Skeletal muscle cell (primary cell): ENCODE measurements at places on chromosomes 7 and 10.

- DNase-seq: no peak
Measured at GRCh38 chr7:147523056-147523455, 1067.5 kb upstream of the C7orf33 start.

- no peak for DNase-seq
Measured at GRCh38 chr10:71132321-71132810, 80.0 kb upstream of the UNC5B start.

DNA sequence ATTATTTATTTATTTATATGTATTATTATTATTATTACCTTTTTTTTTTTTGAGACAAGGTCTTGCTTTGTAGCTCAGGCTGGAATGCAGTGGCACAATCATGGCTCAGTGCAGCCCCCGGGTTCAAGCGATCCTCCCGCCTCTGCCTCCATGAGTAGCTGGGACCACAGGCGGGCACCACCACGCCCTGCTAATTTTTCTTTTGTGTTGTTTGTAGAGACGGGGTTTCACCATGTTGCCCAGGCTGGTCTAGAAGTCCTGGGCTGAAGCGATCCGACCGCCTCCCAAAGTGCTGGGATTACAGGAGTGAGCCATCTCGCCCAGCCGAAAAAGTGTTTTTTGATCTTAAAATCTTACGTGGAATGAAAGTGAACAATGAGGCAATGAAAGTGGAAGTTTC is 79.4 kb upstream of the C1GALT1 start:
- DNase-seq: no peak

- no peak for DNase-seq
Measured at GRCh38 chr7:22610951-22611757, 111.2 kb upstream of the STEAP1B start.

- no peak for DNase-seq
Measured at GRCh38 chr10:51926337-51926736, 226.9 kb upstream of the CSTF2T start.

DNA sequence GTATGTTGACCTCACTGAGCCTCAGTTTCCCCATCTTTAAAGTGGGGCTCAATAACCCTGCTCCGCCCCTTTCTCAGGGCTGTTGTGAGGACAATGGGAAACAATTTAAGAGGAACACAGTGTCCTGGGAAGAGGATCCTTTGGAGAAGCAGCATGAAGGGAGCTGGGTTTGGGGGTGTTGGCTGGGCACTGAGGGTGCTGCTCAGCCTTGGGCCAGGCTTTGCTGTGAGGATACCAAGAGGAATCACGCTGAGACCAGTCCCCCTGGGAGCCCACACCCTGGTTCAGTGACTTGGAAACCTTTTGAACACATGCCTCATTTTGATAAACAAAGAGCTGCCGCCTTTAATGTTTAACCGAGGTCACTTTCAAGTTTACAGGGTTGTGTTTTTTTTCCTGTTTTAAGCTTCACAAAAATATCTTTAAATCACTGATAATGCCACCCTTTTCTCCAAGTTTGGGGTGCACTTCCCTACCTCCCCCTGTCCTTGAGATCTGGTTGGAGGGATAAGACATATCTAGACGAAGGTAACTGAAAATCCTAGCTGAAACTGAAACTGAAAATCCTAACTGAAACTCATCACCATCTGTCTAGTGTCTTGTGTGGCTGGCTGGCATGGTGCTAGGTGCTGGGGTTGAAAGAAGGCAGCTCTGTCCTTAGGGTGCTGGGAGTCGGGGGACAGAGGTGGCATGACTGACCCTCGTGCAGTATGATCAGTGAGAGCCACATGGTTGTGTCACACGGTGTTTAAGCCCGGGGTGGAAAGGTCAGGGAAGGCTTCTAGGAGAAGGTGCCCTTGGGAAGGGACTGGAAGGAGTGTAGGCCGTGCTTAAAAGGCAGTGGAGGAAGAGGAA is 27.7 kb downstream of the ZNF775 start:
- no peak for DNase-seq

DNA sequence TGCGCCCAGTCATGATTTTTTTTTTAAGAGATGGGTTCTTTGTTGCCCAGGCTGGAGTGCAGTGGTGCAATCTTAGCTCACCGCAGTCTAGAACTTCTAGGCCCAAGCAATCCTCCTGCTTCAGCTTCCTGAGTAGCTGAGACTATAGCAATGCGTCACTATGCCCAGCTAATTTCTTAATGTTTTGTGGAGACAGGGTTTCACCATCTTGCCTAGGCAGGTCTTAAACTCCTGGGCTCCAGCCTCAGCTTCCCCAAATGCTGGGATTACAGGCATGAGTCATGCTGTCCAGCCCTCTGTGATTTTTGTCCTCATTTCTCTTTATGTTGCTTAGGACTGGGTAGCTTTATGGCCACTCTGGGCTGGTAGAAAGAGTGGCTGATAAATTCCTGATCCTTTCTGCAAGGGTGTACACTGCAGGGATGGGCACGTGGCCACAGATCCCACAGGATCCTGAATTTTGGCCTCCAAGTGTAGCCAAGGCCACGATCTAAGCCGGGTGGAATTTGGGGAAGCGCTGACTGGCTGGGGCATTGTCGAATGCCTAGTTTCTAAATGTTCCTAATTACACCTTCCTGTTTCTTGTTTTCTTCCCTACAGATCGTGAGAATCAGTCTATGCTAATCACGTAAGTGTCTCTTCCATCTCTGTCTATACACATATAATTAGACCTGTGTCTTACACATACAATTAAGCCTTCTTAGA is 24.1 kb upstream of the MYH16 start:
- no peak for DNase-seq

DNA sequence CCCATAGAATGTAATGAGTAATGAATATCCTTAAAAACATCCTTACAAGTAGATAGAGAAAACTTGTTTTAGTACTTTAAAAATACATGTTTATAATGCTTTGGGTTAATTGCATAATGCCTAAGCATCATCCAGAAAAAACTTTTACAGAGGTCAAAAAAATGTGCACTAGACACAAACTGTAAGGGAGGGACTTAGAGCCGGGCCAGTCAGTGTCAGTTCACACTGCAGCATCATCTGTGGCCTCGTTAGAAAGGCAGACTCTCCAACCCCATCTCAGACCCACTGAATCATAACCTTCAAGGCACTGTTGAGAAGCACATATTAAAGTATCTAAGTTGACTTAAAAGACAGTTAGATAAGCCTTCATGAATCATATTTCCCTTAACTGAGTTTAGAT is 230.1 kb upstream of the PRPS1L1 start:
- DNase-seq: no peak

DNA sequence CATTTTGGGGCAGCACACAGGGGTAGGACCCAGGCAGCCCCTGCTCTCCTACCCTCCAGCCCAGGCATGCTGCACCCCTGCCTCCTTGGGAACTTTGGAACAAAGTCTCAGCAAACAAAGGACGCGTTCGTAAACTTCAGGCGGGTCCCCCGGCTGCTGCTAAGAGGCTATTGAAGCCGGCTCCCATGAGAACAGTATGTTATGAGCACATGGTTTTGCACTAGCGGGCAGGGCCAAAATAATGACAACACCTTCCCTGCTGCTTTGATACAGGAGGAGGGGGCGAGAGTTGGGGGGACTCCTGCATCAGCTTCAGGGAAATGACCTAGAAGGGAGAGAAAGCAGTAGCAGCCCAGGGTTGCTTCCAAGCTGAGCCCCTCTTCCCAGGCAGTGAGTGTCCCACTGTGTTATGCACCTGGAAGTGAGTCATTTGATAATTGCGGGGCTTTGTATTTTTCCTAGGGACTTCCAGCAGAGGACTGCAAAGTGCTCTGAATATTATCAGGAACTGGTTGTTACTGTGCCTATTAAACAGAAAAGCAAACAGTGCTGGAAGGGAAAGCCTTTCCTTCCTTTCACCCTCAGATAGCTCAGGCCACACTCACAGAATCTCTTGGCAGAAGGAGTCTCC is 6.9 kb downstream of the ITPRIP start:
- no peak for DNase-seq

DNA sequence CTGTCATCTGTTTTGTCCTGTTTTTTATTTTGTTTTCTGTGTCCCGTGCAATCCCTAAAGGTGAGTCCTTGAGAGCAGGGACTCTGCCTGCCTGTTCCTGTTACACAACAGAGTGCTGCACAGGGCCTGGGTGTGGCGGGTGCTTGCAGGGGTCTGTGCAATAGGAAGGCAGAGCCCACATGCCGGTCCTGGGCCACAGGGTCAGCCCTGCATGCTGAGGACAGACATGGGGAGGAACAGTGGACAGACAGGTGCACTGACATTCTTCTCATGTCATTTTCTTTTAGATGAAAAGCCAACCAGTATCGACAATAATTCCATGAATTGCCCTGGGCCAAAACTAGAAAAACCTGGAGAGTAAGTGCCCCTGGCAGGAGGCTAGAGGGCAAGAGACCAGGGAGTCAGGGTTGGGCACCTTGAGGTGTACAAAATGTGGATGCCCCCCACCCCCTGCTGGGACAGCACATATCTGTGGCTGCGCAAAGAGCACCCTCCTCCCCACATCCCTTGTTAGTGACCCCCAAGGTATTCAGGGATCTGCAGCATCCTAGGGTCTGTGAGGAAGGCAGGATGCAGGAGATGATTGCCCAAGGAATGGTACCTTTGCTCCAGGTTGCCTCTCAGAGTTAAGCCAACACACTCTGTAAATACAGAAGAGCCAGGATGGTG is 19.9 kb downstream of the ANTXRL start:
- DNase-seq: no peak

DNA sequence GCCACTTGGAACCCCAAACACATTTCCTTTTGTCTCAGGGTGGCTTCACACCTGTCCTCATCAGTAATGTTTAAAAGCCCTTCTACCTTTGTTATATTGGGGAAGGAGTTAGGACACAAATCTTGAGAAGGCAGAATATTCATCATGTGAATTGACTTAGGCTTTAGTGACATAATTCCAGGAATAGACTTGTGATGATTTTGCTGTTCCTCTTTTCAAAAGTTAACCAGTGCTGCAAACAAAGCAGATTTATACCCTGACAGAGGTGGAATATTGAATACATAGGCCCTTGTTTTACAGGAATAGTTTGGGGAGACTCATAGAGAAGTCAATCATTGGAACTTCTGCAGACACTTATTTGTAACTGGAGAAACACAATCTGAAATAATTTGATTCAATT is 27.0 kb downstream of the ZNF786 start:
- no peak for DNase-seq

DNA sequence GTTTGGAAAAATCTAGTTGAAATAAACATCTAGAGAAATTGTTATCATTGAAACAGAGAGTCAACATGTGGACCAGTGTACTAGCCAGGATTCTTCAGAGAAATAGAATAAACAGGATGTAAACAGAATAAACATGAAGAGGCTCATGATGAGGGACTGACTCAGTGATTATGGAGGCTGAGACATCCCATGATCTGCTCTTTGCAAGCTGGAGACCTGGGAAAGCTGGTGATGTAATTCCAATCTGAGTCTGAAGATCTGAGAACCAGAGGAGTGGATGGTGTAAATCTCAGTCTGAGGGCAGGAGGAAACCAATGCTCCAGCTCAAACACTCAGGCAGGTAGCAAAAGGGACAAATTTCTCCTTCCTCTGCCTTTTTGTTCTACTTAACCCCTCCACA is 62.9 kb upstream of the FAM180A start:
- no peak for DNase-seq

DNA sequence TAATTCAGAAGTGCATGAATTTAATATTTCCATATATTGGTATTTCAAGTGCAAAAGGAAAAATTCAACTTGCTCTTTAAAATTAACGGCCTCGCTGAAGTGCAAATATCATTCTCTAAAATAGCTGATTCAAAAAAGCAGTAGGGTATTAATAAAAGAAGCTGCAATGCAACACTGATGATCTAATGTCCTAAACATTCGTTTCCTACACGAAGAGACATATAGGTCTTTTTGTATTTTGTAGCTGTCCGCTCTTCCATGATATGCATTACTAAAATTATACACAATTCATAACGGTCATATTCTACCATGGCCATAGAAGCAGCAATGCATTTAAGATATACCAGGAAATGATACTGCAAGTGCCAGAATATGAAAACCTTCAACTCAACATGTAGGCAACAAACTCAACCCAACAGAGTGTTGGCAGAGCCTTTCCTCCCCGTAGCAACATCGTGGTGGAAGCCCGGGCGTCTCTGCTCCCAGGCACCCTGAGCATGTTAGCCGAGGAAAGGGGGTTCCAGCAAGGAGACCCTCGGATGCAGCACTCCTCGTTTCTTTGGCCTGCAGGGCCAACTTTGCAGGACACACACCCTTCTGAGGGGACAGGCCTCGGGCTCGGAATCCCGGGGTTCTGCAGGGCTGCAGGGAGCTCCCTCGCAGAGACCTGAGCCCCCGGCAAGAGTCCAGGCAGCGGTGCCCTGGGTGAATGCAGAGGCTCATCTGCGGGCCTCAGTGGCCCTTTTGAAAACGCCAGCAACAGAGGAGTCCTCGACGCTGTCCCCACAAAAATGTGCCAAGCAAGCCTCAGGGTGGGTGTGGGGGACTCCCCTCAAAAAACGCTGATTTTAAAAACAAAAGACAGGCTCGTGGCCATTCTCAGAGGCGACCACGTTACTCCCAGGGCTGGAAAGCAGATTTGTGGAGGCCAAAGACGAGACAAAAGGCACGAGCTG is 1.6 kb downstream of the FAM171A1 start:
- no peak for DNase-seq

GRCh38 chr7:109898-110556 is 82.3 kb upstream of the FAM20C start:
- DNase-seq: no peak

DNA sequence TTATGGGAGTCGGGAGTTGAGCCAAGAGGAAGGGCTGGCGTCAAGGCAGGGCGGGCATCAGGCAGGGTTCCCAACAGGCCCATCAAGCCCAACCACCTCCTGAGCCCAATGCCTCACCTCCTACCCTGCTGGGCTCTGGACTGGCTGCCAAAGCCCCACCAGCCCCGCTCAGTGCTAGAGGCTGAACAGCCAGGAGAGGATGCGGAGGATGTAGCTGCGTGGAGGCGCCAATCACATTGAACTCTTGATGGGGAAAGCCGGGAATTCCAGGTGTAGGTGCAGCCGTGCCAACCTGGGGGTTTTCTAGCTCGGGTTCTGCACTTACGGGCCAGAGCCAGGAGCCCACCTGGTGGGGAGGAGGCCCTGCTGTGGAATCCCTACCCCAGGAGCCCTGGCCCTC is 12.9 kb downstream of the ATP5MF start:
- no peak for DNase-seq

GRCh38 chr7:5451391-5451790 is 27.8 kb upstream of the TNRC18 start:
- no peak for DNase-seq

DNA sequence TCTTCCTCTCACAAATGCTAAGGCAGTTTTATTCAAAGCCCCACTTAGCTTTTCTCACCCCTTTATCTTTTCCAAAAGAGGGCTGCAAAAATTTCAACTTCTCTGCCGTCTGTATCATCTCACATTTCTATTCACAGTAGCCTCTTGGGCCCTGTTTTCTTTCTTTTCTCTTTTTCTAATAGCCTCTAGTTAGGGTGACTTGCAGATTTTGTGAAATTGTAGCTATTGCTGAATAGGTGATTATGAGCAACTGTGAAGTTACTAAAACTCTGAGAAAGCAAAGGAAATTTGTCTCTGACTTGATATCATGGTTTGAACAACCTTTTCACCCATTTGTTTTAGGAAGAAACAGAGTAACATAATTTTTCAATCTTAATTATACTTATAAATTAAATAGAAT is 29.2 kb downstream of the EXOC4 start:
- no peak for DNase-seq

- DNase-seq: no peak
Measured at GRCh38 chr7:65983965-65984658, 2.1 kb upstream of the GUSB start.
